ENCODE measurements at places on chromosomes 4 and X. TPM values are rescaled to one million over a fixed set of nuclear protein-coding genes. Genes with fewer than 3 reads are reported as not detected.

DNA sequence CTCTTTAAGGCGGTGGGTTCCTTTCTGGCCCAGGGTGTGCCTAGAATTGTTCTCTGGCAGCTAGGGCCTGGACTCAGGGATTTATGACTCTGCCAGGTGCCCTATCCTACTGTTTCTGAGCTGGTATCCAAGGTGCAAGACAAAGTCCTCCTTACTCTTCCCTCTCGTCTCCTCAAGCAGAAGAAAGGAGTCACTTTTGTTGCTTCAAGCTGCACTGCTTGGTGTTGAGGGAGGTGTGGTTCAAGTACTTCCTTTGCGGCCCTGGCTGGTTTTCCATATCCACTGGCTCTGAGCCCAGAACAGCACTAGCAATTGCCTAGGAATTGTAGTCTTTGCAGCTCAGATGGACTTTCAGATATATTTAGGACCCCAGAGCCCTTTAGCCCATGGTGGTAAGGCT lies 39.3 kb downstream of the RTL3 start:
- no peak for DNase-seq

DNA sequence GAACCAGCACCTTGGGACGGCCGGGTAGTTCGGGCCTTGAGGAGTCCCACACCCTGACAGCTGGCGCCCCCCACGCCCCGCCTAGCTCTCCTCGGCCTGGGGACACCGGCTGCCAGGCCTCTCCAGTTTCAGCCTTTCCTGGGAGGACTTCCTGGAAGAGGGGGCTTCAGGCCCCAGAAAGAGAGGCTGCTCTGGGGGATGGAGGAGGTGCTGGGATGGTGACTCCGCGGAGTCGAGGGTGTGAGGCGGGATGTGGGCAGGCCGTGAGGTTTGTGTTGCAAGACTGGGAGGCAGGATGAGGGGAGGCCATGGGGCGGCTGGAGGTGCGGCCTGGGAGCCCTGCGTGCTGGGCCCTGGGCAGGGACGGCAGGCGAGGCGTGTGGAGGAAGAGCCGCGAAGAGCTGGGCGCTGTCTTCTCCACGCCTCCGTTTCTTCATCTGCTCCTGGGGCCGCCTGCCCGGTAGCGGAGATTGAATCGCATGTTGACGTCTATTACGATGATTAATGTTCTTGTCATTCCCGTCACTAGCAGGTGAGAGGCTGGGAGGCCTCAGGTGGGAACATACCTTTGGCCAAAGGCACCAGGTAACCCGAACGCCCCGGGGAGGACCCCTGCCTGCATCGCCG lies 918 bp upstream of the FGFRL1 start:
- no peak for DNase-seq

- DNase-seq: no peak
Measured at GRCh38 chrX:10233173-10233572, 76.4 kb downstream of the CLCN4 start.

DNA sequence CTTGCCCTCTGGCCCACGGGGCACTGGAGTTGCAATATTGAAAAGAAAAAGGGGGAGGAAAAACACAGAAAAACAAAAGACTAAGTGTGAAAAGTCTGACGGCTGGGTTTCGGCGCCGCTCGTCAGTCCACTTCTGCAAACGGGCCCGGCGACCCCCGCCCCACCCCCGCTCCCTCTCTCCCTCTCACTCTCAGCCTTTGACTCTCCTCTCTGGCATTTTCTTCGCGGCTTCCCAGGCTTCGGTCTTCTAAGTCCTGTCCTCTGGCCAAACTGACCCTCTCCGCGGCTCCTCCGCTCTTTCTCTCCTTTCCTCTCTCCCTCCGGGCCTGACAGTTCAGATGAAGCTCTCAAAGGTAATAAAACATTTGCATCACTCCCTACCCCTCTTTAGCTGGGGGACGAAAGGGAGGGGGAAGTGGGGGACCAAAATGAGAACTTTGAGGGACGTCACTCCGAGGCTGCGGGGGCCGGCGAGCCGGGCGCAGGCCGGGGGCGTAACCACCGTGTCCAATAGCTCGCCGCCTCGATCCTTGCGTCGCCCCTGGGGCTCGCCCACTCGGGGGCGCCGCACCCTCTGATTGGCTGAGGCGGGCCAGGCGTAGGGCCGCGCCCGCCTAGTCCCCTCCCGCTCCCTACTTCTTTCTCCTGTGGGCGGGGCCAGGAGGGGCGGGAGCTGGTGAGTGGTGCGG lies at the start of gene NKX6-1:
Gene NKX6-1, minus strand, starts transcription at position 358 of the 689 bp plus-strand sequence. CDS start 1,064 bp downstream, outside the sequence.
- DNase-seq: no peak

DNA sequence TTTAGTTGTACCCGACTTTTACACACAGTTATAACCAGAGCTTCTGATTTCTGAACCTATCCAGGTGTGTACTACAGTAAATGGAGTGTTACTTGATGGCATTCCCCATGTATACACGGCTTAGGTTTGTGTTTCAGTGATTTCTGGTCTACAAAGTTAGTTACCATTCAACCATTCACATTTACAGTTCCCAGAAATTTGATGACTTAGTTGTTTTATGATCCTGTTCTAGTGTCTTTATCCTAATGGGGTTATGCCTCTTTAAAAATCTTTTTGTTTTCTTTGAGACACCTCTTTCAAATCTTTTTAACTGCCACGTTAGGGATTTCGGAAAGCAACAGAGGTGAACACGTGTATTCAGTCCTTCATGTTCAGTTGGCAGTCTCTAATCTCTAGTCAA lies 23.4 kb downstream of the CPEB2 start:
- DNase-seq: no peak

DNA sequence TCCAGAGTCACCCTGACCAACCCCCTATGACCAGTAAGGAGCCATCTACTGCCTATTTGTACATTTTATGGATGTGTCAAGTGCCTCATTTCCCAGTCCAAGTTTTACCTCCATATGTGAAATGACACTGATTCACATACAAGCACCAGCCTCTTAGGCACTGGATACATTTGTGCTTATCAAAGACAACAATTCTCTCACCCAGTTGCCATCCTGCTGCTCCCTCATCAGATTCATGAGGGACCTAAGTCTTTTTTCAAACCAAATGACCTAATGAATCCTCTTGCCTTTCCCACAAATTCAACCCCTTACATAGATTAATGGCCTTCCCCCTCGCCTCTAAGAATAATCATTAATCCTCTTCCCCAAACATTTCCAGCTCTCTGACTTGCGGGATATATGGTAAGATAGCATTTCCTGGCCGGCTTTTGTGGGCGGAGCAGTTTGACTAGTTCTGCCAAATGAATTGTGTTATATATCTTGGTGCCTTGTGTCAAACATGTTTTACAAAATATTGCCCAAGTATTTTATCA lies 233.9 kb downstream of the ARAP2 start:
- DNase-seq: no peak

Gene PRR32
- not detected for total RNA-seq

Gene PLK4
- 3.1 TPM for total RNA-seq

Measured in chondrocyte (in vitro differentiated cells).